Progenitor cell of endocrine pancreas (in vitro differentiated cells): ENCODE measurements at places on chromosomes 4 and X. TPM values are rescaled to one million over a fixed set of nuclear protein-coding genes. Genes with fewer than 3 reads are reported as not detected.
A peak's percentile ranks its signal among the peaks of the same experiment; 100 is the strongest.

- H3K27ac ChIP-seq = no peak overlapping the region
- no peak overlapping the region for H3K4me3 ChIP-seq
- no peaks in the 10 kb centered on the region for H3K27me3 ChIP-seq
- DNase-seq = no peak
- no peaks in the 10 kb centered on the region for H3K36me3 ChIP-seq
Measured at GRCh38 chr4:32775049-32775448, 2054.9 kb downstream of the PCDH7 start.

GRCh38 chrX:136199365-136199764 lies 51.8 kb downstream of the MAP7D3 start:
- H3K27ac ChIP-seq = no peak overlapping the region
- no peak for DNase-seq
- H3K4me1 ChIP-seq = peaks cover 5% of the 10 kb centered on the region
- H3K4me3 ChIP-seq = no peak overlapping the region
- peaks cover 2% of the 10 kb centered on the region for H3K36me3 ChIP-seq
- no peaks in the 10 kb centered on the region for H3K27me3 ChIP-seq

- no peak for DNase-seq
- H3K27ac ChIP-seq = no peak overlapping the region
Measured at GRCh38 chr4:141647966-141648365, 11.6 kb downstream of the IL15 start.

- H3K36me3 ChIP-seq = peaks cover 2% of the 10 kb centered on the region
- H3K27ac ChIP-seq = peak overlapping the region; percentile 4
- no peak overlapping the region for H3K4me3 ChIP-seq
- H3K27me3 ChIP-seq = no peaks in the 10 kb centered on the region
Measured at GRCh38 chr4:139660568-139661043, 5.0 kb upstream of the MGST2 start.

DNA sequence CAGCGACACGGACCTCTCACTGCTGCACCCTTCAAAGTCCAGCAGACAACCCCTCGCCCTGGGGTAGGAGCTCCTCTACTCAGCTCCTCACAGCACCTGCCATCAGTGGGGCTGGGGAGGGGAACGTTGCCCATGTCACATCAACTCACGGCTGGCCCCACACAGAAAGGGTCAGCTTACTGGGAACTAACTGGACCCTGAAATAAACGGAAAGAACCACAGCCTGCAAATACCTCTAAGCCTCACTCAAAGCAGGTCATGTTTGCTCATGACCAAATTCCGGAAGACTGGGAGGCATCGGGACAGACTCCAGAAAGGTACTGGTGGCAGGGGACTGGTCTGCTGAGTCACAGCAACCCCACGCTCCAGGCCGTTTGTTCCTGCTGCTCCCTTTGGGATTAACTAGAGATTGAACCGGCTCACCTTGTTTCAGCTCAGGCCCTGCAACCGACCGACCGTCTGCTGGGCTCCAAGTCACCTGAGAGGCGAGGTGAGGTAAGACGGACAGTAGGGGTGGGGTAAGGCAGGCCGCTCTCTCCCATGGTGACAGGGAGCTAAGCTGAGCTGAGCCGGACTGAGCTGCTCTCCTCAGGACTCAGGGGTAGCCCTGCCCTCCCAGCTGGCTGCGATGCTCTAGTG lies 5.6 kb downstream of the G6PD start:
- peak overlapping the region; percentile 13 for H3K27ac ChIP-seq
- H3K36me3 ChIP-seq = peaks cover 7% of the 10 kb centered on the region
- no peak overlapping the region for H3K4me3 ChIP-seq
- peaks cover 1% of the 10 kb centered on the region for H3K4me1 ChIP-seq

The DMP1 gene
- not detected in 2 replicates for total RNA-seq
